ENCODE measurements at places on chromosomes 4 and X.

- DNase-seq = no peak
These were observed 1403.1 kb upstream of the TENM3 start for GRCh38 chr4:180840142-180840541.

DNA sequence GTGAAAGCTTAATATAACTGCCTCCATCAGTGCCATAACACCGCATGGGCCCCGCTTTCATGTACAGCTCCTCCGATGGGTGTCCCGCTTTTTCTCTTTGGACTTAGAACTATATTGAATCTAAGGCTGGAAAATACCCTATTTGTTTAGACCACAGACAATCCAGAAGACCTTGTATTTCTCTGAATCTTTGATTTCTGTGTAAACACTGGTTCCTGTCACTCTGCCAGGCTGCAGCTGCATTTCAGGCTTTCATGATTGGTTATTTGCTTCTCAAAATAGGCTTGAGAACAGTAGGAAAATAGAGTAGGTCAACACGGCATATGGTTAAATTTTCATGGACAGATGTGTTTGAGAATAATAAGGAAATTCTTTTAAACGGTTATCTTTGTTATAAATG is 80.0 kb downstream of the NWD2 start:
- no peak for DNase-seq

- DNase-seq = peak; percentile 26
These were observed 708 bp downstream of the ARAP2 start for GRCh38 chr4:36243355-36244256.

DNA sequence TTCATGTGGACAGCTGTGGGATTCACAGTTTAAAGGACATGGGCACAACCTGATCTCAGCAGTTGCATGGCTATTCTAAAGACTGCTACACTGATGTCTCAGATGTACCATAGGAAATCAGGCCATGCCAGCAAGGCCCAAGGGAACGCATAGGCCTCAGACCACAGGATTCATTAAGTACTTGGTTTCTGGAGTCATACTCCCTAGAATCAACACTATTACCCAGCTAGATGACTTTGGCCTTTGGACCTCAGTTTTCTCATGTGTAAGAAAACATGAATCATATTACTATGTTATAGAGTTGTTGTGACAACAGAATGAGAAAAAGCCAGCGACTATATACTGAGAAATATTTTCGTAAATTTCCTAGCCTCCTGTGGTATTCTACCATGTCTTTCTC is 67.9 kb downstream of the NHS start:
- no peak for DNase-seq

DNA sequence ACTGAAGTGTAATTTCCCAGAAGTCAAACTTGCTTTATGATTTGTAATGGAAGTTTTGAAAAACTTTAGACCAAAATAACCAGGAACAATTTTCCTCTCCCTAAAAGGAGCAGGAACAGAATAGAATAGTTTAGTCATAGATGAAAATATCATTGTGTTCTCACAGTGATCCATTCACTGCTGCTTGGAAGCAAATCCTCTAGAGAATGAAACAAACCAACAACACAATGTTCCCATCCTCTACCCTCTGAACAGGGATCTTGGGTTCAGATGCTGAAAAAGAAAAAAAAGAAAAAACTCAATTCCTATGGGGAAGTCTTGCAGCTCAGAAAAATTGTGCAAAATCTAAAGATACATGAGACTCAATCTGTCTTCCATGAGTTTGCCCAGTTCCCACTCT is 12.2 kb downstream of the DSPP start:
- DNase-seq = no peak

DNA sequence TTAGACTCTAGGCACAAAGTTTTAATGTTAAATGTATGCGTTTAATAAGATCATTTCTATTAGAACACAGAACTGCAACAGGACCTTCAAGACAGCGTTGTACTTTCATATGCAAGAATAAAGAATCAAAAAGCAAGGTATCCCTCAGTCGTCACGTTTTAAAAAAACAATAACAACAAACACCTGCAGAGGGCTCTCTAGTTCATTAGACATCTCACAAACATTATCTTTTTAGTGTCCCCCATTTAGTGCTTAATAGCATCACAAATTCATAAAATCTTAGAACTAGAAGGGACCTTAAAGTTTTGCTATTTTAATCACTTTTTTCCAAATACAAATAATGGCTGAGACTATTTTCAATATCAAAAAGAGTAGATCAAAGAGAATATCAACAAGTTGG is 236.6 kb downstream of the DCHS2 start:
- DNase-seq = no peak

DNA sequence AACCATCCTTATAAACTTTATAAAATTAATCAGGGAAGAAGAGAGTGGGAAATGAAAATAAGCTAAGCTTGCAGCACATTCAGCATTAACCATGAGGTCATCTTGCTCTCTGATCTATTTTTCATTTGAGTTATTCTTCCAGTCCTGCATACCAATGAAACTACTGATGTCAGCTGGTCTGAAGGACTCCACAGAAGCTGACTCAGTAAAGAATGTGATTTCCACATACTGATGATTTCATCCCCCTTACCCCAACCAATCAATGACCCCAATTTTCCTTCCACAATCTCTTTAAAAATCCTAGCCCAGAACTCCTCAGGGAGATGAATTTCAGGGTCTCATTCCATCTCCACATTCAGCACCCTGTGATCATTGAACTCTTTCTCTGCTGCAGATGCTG is 18.8 kb upstream of the DSPP start:
- DNase-seq = no peak

DNA sequence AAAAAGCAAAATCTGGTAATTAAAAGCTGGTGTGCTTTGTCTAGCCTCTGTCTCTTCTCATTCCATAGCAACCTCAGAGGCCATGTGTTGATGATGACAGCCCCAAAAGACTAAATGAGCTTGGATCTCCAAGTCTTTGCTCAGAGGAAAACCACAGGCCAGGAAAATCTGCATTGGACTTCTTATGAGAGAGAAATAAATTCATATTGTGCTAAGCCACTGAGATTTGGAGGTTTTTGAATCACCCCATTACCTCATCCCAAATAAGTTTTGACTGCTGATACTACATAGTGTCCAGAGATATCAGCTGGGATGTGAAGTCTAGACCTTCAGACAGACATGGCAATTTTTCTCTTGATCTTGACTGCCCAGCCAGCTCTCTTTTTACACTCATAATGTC is 178.6 kb upstream of the DIPK2B start:
- DNase-seq = no peak

DNA sequence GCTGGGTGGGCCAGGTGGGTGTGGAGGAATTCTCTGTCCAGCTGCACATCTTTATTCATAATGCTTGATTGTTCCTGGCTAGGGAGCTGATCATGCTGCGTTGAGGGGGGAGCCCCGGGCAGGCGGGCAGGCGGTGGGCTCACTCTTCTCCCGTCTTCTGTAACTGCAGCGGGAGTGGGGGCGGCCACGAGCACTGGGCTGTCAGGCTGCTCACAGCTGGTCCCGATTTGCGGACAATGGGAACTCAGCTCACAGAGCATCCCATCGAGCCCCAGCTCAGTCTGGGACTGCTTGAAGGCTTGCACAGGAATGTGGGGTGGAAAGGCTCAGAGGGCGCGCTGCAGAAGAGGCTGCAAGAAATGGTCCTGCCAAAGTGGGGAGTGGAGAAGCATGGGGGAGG is 63.8 kb downstream of the EFNB1 start:
- no peak for DNase-seq

- DNase-seq = no peak
These were observed 35.0 kb downstream of the DCX start for GRCh38 chrX:111376897-111377578.

DNA sequence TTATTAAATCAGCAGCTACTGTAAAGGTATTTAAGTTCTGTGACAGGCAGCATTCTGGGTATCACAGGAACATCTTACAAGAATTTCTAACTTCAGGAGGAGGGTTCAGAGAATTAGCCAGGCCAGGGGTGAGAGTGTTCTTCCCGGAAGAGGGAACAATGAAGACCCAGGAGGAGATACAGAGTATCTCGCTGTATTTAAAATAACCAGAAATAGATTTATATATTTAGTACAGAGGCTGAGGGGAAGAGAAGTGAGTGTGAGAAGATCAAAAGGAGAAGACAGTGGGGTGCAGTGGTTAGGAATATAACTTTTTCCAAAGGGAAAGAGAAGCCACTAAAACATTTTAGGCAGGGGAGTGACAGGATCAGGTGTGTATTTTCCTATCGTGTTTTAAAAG is 186.8 kb downstream of the RAPGEF2 start:
- no peak for DNase-seq

DNA sequence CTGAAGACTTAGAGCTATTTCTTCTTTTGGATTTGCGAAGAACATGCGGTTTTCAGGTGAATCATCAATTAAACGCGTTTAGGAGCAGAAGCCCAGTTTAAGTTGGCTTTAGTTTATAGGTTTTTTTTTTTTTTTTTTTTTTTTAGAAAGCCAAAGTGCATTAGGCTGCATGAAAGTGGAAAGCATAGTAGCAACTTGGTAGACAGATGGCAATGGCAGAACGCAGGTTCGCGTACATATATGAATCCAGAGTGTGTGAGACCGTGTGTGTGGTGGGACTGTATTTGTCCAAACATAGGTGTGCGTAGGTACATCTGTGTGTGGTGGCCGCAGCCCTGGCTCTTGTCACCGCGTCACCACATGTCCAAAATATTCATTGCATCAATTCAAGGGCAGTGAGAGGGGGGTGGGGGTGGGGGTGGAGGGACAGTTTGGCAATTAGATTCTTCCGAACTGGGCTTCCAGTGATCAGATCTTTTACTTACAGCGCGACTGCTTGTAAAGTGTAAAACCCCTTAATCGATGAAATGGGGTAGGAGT is 901 bp downstream of the JADE1 start:
- DNase-seq = no peak

- DNase-seq = no peak
These were observed 929.1 kb downstream of the RAB28 start for GRCh38 chr4:12555011-12555410.

GRCh38 chrX:103513476-103514108 is 5.7 kb downstream of the RAB40A start:
- DNase-seq = no peak

DNA sequence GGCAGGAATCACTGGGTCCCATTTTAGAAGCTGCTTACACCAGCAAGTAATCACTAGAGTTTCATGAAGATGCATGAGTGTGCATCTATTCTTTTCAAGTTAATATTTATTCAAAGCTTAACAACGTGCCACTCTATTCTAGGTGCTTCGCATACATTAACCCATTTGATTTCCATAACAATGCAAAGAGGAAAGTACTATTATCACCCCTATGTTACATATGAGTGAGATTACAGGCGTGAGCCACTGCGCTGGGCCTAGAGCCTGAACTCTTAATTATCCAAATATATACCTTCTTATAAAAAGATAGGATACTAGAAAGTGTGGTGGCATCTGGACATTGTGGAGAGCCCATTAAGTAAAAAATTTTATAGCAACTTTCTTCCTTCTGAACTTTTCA is 65.4 kb downstream of the CXCL13 start:
- DNase-seq = no peak

DNA sequence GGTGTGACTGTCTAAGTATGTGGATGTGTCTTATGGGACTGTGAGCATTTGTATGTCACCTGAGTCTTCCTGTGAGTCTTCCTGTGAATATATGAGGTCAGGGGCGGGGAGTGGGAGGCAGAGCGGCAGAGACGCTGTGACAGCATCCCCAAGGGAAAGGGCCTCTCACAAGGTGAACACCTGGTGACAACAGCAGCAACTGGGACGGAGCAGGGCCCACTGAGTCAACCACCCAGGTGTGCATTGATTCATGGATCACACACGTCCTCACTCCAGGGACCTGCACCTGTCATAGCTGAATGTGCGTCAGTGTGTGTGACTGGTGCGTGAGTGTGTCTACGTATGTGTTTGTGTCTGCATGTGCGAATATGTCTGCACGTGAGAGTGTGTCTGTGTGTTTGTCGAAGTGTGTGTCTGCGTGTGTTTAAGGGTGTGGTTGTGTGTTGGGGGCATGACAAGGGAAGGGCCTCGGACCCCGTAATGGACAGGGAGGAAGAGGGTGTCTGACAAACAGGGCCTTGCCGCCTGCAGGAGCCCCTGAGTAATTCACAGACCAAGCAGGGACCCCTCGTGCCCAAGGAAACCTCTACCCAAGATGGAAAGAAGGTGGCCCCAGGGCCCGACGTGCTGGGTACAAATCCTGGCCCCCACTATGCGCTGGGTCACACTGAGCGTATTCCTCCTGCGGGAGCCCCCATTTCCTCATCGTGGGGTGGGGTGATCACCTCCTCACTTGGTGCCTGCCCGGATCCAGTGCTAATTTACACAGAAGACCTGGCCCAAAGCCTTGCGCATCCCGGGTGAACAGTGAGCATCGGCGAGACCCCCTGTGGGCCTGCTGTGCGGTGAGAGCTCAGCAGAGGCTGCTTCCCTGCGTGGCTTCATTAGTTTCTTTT is 76.7 kb downstream of the ABLIM2 start:
- DNase-seq = no peak

DNA sequence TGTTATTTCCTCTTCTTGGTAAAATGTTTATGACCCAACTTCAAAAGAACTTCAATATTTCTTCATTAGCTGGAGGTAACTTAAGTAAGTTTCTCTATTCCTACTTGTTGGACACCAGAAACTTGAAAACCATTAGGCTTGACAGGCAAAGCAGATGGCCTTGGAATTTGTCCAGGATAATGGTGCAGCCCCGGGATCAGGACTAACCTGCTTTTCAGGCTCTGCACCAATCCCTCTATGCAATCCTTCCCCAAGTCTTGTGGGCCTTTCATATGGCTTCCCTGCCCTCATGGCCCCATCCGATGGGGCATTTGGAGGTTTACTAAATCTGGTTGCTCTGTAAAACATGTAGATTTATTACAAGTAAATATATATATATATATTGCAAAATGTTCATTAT is 68.5 kb downstream of the SPINK2 start:
- no peak for DNase-seq

- DNase-seq = no peak
These were observed 64.8 kb downstream of the GPM6A start for GRCh38 chr4:175747250-175747649.

DNA sequence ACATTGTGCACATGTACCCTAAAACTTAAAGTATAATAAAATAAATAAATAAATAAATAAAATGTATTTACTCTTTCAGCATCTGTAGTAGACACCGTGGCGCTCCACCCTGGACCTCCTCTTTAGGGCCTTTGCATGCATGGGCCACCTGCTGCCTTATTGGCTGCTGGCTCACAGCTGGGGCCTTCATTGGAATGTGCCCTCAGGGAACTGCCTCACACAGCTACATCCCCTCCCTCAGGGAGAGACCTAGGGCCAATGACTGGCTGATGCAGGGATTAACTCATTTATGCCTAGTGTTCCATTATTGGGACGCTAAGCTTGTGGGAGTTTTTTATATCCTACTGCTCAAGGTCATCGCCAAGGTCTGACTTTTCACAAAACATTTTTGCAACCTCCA is 302.9 kb upstream of the FTHL17 start:
- DNase-seq = no peak

DNA sequence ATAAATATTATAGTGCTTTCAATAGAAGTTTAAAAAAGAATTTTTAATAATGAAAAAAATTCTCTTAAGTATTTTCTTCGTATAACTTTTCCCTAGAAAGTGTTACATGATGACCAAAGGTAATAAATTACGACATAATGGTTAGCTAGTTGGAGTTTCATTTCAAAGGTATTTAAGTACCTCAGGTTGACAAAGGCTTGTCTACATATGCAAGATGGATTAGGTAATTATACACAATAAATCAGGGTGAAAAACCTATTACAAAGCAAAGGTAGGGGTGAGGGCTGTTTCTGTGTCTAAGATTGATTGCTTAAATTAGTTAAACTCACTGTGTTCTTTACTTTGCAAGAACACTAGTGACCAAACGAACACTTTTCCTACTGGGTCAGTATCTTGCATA is 508.5 kb upstream of the FAT1 start:
- no peak for DNase-seq
